ENCODE measurements at places on chromosomes 3 and 15.

DNA sequence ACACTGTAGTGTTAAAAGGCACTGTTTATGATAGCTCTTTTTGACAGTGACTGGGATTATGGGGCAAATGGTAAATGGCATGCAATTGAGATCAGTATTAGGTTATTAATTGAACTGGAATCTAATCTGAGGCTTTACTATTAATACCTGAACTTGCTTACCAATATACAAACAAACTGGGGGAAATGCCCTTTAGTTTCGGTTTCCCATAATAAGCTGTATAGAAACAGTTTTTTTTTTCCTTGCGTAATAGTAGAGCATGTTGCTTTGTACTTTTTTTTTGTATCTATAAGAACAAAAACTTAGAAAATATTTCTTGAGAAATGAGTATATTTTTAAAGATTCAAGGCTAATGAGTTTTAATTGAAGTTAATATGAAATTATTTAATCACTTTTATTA, 95.0 kb downstream of the FNDC3B start:
- no peak for DNase-seq

DNA sequence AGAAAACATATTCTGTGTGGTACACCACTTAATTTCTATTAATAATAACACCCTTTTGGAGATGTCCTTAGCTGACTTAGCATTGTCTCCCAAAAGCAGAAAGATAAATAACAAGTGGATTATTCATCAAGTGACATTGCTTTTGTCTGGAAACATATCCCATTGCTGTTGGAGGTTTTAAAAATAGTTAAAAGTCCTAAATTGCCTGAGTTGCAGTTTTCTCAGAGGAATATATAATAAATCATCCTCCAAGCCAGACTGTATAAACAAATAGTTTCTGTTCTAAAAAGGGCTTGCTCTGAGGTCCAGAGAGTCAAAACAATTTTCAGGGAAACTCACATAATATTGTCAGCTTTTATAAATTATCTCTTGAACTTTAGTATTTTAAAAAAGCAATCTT, 60.4 kb upstream of the CD96 start:
- no peak for DNase-seq

DNA sequence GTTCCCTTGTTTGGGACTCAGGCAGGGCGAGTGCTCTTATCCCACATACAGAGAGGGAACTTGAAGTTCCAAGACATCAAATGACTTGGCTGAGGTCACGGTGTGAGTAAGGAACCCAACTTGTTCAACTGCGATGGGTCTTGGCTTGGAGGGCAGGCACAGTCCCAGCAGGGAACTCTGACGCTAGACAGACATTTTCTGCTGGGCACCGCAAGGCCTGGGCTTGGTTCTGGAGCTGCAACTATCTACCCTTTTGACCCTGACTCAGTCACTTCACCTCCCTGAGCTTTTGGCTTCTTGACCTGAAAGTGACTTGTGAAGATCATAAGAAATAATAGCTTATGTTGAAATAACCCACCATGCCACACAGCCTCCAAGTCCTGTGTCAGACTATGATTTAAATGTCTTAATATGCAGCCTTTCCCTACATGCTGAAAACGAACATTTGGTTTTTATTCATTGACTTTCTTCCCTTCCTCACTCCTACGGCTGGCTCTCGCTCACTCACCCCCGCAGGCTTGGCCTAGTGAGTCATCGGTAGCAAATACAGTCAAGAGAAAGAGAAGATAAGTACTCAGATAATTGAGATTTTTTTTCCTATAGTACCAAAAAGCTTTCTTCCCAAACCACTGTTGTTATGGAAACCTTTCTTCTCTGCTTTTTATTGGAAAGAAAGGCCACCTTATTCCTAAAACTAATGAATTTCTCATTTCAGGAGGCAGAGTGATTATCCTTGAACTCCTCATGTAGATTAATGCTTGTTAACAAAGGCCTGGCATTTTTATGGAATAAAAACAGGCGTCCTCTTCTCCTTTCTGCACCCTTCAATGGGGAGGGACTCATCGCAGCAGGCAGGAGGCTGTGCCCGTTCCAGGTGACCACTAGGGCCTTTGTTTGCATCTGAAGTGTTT, 178.4 kb downstream of the ATP10A start:
- DNase-seq = no peak

DNA sequence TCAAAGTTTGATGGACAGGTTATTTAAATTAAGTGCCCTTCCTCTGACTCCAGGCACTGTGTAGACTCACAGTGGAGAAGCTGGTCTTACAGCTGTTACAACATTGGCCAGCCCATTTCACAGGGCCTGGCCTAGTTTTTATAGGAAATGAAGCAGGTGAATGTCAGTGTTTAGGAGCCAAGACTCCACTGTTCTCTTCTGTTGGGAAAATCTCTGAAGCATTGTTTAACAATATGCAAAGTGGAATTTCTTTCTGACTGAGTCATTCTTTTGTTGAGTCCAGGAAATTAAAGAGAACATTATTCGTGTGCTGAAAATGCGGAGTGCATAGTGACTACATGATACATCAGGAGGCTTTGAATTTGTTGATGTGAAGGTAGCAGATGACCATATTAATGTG, 64.7 kb downstream of the ARRDC4 start:
- no peak for DNase-seq

DNA sequence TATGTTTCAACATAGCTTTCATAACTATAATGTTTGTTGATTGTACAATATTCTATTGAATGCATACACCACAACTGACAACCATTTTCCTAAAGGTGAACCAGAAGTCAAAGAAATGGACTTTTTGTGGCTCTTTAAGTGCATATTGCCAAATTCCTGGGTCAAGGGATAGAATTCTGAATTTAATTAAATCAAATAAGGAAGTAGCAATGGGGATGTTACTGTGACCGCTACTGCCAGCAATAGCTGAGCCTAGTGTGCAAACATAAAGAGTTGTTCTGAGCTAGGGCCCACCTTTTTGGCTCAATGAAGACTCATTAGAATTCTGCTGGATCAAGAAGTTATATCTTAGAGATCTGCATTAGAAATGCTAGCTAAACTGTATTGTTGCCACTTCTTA, 17.3 kb upstream of the KBTBD8 start:
- no peak for DNase-seq

GRCh38 chr15:68318931-68319909, 41.7 kb downstream of the FEM1B start:
- no peak for DNase-seq

GRCh38 chr3:134111616-134112015, 81.9 kb upstream of the SLCO2A1 start:
- no peak for DNase-seq

- DNase-seq = no peak
Measured at GRCh38 chr3:8597219-8597853, 47.3 kb downstream of the SSUH2 start.

DNA sequence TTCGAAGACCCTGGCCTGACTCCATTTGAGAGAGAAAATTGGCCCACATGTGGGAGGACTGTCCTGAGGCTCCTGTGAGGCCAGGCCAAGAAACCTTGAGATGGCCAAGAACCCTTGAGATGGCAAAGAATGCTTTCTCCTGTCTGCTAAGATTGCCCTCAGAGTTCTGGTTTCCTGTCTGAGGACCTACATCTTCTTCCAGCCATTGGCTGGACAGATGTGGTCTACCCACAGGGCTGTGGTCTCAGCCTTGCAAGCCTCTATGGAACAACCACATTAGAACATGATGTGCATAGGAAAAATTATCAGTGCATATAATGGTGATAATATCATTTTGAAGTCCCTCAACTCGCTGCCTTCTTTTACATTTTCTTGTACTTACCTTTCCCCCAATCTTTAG, 10.8 kb upstream of the RASA2 start:
- no peak for DNase-seq

- no peak for DNase-seq
Measured at GRCh38 chr3:66555214-66555844, 54.5 kb upstream of the LRIG1 start.

GRCh38 chr3:193812791-193813500, 219.9 kb downstream of the OPA1 start:
- DNase-seq = no peak

GRCh38 chr3:138125548-138126221, 6.5 kb downstream of the A4GNT start:
- no peak for DNase-seq

- DNase-seq = no peak
Measured at GRCh38 chr15:31815411-31816155, 214.7 kb upstream of the CHRNA7 start.

DNA sequence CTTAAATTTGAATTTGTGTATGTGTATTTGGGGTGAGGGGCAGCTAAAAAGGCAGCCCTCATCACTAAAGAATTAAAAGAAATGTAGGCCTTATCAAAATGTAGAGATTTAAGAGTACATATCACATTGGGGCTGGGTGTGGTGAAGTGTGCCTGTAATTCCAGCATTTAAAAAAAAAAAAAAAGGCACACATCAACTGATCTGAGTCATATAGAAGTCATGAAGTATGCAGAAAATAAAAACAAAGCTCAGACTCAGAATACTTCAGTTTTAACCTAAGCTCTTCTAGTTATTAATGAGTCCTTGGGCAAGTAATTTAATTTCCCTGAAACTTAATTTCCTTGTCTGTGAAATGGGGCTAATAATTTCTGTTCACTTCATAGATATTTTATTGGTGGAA, 31.6 kb downstream of the SLC24A1 start:
- DNase-seq = no peak

DNA sequence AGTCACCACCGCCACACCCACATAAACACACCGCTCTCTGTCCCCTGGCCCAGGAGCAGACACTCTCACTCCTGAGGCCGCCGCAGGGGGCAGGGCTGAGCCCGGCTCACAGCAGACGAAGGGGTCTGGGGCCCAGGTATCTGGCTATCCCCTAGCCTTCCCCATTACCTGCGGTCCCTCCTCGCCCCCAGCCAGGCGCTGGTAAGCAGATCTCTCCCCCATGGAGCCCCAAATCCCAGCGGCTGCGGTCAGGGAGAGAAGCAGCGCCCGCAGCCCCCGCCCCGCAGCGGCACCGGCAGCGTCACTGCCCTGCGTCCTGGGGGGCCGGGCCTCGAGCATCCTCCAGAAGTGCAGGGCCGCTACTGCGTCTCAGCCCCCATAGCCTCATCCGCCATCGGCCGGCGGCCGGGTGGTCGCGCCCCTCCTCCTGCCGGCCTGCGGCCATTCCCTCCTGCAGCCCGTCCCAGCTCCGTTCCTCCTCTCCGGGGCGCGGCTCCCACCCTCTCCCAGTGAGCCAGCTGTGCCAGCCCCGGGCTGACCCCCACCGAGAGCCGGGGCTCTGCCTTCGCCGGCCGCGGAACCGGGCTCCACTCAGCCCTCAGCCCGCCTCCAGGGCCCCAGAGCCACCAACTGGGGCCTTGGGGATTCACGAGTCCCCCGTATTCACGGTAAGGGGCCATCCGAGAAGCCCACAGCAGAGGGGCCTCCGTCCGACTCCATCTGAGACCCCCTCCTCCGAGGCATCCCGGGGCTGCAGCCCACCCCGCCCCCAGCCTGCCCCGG, 13.1 kb downstream of the TNK2 start:
- peak; percentile 77 for DNase-seq

GRCh38 chr3:88987776-88988175, 119.6 kb upstream of the EPHA3 start:
- DNase-seq = no peak

DNA sequence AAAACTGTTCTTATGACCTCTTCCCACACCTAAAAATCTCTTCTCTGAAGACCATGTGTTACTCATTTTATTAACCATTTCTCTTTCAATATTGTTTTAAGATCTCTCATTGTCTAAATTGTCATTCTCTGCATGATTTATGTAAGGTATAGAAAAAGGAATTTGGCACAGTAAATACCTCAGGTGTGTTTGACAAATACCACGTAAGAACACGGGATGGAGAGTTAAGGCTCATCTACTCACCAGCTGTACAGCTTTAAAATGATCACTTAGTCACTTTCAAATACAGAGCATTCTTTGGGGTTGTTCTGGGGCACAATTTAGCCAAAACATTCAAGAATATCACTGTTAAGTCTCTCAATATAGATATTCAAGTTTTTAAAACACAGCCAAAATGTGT, 627.1 kb downstream of the MCTP2 start:
- DNase-seq = no peak

GRCh38 chr3:69181592-69182211, 59.3 kb upstream of the LMOD3 start:
- DNase-seq = no peak

DNA sequence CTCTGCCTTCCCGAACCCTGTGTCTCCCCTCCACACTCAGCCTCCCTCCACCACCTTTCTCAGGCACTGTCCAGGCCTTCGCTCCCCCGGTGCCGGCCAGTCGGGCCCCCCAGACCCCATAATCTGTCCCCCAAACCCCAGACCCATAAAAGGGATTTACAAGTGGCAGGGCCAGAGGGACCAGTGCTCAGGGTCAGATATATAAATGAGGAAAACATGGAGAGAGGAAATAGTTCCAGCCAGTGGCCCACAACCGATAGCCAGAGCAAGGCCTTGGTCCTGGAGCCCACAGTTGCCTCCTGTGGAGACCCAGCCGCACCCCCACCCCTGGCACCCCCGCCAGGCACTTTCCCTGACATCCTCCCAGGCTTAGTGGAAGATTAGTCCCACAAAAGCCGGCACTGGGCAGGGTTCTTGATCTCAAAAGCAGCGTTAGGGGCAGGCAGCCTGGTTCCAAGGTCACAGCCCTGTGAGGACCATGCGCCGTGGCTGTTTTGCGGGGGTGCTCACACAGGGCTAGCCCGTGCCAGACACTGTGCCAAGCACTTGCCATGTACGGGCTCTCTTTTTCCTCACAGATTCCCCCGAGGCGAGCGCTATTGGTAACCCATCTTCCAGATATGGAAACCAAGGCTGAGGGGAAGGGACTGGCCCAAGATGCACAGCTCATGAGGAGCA, 1.1 kb upstream of the PLXND1 start:
- DNase-seq = no peak

- DNase-seq = no peak
Measured at GRCh38 chr15:25930931-25931330, 67.8 kb upstream of the ATP10A start.

DNA sequence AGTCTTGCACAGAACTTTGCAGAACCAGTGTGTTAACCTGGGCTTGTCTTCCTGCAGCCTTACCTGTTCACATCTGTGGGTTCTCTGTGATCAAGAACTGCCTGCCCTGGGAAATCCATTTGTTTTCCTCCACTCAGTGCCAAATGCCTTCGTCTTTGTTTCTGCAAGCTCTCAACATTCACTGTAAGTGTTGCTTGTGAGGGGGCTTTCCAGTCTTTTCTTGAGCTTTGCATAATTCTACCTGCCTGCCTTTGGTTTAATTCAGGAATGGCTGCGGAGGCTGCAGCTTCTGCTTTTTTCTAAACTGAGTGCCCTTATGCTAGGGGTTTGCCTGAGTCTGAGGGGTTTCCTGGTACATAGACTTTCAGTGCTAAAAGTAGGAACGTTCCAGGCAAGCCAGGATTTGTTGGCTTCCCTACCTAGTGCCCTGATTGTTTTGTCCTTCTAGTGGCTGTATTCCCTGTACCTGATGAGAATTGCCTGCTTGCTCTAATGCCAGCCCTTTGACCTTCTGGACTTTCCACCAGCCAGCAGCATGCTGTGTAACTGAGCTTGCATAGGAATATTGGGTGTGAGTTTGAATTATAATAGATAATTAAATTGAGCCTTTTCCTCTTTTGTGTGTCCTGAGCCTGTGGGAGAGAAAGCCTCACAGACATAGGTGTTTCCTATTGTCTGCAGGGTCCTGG, 96.6 kb upstream of the CLSTN2 start:
- DNase-seq = no peak

GRCh38 chr15:27170851-27171250, 199.9 kb downstream of the GABRG3 start:
- DNase-seq = no peak

All from GM19239 (cell line).